Activated B cell treated with CpG ODN at 0.5 μM for 24 hours (primary cell): ENCODE measurements at places on chromosomes 5 and 9.

GRCh38 chr9:121138561-121138960 lies 63.1 kb downstream of the RAB14 start:
- DNase-seq = no peak

- no peak for DNase-seq
Observed at GRCh38 chr5:80149161-80149609, 106.7 kb downstream of the SERINC5 start.

DNA sequence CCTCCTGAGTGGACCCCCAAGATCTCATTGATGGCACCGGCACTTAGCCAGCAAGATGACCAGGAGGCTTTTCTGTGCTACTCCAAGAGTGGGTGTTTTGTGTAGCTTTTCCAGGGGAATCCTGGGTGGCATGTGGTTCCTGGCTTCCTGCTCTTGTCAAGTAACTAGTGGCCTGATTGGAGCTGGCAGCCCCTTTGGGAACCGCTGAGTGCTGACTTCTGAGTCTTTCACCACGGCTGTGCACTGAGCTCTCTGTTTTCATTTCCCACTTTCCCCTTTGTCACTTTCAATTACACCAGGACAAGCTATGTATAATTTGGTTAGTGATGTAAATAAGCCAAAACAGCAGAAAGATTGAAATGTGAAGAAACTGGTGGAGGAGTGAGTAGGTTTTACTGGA lies 255.4 kb downstream of the GOLPH3 start:
- DNase-seq = no peak

DNA sequence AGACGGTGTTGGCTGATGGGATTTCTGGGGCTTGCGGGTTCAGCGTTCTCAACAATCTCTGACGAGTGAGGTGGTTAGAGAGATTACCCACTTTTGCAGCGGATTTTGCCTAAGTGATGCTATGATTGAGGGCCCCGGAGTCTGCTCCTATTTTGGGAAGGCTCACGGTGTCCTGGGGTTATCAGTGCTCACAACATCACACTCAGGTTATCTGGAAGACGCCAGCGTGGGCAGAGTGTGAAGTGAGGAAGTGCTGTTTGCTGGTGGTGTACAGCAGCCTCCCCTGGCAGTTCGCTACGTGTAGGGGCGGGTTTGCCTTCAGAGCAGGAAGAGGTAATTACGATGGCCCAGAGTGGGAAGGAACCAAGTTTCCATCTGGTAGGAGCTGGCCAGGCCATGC lies 341.2 kb upstream of the IRX2 start:
- no peak for DNase-seq

- DNase-seq = no peak
Observed at GRCh38 chr9:121627427-121627826, 24.0 kb upstream of the DAB2IP start.

DNA sequence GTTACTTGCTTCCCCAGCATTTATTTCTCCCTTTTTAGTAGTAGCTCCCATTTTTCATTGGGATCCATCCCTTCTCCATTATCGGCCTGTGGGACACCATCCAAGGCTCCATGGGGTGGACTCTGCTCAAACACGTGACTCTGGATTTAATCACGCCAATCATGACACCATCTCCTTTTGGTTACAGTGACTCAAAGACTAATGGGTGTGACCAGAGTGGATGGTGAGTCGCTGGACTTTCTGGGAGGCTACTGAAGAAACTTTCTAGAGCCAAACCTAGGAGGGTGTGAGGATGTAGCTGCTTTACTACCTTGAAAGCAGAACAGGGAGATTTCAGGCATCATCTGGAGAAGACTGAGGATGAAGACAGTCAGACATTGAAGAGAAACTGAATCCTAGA lies 93.1 kb downstream of the PJA2 start:
- no peak for DNase-seq

DNA sequence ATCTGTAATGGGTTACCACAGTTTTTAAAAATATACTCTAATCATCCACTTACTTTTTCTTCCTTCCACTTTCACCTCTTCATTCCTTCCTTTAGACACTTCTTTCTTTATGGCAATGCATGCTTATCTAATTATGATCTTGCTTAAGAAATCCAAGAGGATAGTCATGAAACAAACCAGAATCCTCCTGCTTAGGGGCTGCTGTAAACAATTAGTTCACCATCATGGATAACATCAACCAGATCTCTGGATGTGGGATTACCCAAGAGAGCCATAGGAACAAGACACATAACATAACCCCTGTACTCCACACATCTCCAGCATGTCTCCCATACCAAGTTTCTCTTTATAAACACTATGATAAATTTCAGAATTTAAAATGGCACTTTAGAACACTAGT lies 713.4 kb upstream of the PTPRD start:
- no peak for DNase-seq

GRCh38 chr5:90612919-90613318 lies 54.3 kb downstream of the ADGRV1 start:
- DNase-seq = no peak

DNA sequence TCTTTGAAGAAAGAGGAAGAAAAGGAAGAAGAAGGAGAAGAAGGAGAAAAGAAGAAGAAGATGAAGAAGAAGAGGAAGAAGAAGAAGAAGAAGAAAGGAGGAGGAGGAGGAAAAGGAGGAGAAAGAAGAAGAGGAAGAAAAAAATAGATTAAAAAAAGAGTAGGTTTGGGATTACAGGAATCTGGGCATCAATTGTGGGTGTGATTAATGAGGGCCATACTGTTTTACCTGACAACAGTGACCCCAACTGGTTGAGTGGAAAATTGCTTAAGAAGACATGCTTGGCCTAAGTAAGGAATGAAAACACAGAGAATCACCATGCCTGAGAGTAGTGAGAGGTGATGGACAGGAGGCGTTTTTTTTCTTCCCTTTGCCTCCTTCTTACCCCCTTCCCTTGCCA lies 114.6 kb downstream of the FAM170A start:
- DNase-seq = no peak

GRCh38 chr9:137387114-137387890 lies 35.7 kb downstream of the EXD3 start:
- DNase-seq = no peak

- DNase-seq = no peak
Observed at GRCh38 chr5:120823328-120823727, 359.2 kb downstream of the PRR16 start.

GRCh38 chr9:99103054-99103895 lies 1.6 kb upstream of the TGFBR1 start:
- no peak for DNase-seq

DNA sequence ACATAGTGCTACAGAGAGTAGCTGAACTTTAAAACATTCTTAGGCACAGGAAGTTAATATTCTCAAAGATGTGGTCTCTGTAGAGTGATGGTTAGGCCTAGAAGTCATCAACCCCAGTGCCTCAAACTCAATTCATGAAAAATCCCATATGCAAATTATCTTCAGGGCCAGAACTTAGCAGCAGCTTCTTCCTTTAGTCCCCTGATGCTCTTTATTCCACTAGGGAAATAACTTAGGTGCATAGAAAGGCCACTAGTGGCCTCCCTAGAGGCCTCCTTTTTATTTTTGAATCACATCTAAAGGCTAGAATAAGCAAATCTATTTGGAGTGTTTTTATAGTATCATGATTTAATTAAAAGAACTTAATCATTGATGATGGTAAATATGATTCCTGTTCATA lies 88.3 kb downstream of the GIN1 start:
- DNase-seq = no peak

GRCh38 chr5:135171336-135171735 lies 137.3 kb upstream of the PITX1 start:
- no peak for DNase-seq

DNA sequence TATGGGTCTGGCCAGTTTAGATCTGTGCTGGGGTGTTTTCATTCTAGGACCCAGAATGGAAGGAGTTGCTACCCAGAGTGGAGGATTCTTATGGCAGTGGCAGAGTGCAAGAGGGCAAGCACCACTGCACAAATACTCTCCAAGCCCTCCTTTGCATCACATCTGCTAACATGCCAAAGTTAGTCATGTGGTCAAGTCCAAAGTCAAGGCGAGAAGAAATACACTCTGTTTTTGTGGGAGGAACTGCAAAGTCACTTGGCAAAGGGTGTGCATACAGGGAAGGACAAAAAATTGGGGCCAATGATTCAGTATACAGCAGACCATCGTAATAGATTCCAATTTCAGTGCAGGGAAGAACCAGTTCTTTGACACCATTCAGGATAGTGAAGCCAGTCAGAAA lies 43.9 kb upstream of the HMGCS1 start:
- no peak for DNase-seq

DNA sequence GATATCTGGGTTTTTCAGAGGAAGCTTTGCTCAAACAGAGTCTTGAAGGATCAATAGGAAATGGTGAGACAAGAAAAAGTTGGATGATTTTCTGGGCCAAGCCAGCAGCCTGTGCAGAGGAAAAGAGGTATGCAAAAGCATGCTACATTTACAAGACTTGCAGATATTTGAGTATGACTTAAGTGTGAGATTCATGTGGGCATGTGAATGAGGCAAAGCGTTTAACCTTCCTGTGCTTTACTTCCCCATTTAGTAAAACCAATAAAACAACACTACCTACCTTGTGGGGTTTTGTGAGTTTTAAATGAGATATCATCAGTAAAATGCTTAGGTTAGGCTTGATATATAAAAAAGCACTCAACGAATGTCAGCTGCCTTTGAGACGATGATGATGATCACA lies 58.1 kb downstream of the PIP5K1B start:
- no peak for DNase-seq

- no peak for DNase-seq
Observed at GRCh38 chr5:111132076-111132475, 39.9 kb downstream of the WDR36 start.

DNA sequence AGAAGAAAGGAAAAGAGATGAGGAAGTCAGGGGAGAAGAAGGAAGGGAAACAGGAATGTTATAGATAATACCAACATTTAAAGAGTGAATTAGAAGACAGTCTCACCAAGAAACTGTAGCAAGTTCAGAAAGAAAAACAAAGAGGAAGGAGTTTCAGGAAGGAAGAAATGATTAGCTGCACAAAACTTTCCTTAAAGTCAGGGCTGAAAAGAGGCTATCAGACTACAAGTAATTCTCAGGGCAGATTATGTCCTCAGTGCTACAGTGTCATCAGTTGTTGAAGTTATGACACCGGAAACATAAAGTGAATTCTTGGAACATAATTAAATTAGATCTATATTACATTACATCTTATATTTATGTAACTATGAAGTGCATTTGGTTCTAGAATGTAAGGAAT lies 226.9 kb downstream of the ARRDC3 start:
- no peak for DNase-seq

- DNase-seq = peak; percentile 23
Observed at GRCh38 chr9:33129886-33130881, 37.0 kb downstream of the B4GALT1 start.

GRCh38 chr9:84271921-84272556 lies 68.5 kb downstream of the SLC28A3 start:
- DNase-seq = no peak

GRCh38 chr5:42621242-42621641 lies 135.4 kb upstream of the CCDC152 start:
- DNase-seq = no peak

DNA sequence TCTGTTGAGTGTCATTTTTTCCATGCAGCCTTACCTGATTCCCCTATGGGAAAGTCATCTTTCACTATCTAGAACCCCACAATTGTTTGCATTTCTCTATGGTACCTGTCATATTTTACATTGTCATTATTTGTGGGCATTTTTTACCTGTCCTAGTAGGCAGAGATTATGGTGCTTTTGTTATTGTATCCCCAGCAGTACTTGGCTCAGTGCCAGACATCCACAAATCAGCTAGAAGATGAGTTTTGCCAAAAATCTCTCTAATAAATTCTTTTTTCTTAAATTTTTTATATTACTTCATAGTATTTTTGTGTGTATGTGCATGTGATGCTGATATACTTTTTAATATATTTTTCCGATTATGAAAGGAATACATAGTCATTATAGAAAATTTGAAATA lies 13.2 kb downstream of the GARNL3 start:
- DNase-seq = no peak
